Effector memory CD8-positive, alpha-beta T cell (primary cell): ENCODE measurements at places on chromosomes 2 and 18.

GRCh38 chr2:129240061-129240460 is 739.4 kb upstream of the RAB6C start:
- no peak for DNase-seq

- DNase-seq = no peak
These were observed 7.6 kb upstream of the CHRNA1 start for GRCh38 chr2:174771631-174772471.

GRCh38 chr2:28101892-28102291 is 211.4 kb downstream of the BABAM2 start:
- no peak for DNase-seq

DNA sequence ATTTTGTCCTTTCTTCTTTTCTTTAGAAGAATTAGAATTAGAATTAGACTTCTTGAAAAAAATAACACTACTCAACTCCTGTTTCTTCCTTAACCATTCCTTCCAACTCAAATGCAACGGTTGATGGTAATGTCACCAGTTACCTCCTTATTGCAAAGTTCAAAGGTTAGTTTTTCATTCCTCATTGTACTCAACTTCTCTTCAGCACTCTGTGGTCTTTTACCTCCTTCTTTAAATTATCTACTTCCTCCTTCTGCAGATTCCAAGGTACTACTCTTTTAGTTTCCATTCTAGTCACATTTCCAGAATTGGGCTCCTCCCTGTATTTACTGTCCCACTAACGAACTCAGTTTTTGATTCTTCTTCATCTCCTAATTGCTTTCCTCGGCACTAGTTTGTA is 700.7 kb downstream of the SATB2 start:
- no peak for DNase-seq
